Foreskin melanocyte (primary cell): ENCODE measurements at places on chromosomes 3 and 15.

- DNase-seq, result peak; percentile 35
Measured at GRCh38 chr3:77449459-77450350, 409.8 kb downstream of the ROBO2 start.

- no peak for DNase-seq
Measured at GRCh38 chr3:136632625-136633081, 119.5 kb downstream of the STAG1 start.

- DNase-seq, result no peak
Measured at GRCh38 chr3:144142151-144142840, 170.7 kb downstream of the DIPK2A start.

DNA sequence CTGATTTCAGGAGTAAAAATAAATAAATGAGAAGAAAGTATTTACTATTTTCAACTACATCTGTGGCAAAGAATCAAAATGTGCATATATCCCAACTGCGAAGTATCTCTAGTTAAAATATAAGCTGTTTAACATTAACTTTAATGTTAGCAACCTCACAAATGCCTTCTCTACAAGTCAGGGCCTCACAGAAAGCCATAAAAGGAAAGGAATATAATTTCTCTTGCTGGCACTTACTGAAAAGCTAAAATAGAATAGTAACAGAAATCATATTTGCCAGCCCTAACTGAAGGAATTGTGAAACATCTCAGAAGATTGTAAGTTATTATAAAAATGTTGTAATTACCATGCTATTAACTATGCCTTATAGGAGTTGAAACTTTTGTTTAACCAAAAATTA, 65.1 kb upstream of the MBNL1 start:
- no peak for DNase-seq

DNA sequence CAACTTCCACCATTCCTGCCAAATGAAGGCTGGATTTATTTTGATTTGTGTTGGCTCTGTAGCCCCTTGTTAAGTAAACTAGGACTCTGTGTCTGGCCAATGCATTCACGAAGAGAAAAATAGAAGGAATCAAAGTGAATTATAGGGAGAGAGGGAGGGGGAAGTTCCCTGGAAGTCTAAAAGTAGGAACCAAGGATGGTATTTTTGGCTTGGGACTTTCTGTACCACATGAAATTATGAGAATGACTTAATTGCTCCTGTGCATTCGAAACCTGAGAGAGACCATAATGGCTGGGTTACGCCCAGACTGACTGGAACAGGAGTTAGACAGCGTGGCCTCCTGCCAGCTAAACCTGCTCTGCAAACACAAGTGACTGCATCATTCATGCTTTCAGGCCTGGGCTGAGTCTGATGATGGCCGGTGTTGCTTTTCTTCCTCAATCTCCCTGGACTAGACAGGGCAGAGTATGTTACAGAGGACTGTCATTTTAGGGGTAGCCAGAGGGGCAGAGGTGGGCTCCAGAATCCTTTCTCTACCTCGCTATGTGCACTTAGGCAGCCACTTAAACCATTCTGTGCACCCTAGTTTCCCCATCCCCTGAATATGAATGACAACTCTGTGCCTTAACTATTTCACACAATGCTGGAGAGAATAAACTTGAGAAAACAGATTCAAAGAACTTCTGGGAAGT, 58.9 kb downstream of the MYO1E start:
- no peak for DNase-seq

DNA sequence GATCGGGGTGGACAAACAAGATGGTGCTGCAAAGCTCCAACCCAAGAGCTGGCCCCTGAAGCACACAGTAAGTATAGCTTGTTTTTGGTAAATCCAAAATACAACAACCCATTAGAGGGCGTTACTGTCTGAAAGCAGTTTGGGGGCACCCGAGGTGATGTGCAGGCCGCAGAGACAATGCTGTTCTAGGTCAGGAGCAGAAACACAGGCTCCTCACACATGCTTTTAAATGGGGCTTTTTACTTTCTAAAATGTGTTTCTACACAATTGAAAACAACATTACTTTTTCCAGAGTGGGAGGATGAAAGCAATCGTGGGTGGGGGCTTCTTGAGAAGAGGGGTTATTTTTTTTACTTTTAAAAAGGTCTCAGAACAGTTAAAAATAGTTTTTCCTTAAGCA, 1029.3 kb upstream of the CFAP20DC start:
- no peak for DNase-seq

DNA sequence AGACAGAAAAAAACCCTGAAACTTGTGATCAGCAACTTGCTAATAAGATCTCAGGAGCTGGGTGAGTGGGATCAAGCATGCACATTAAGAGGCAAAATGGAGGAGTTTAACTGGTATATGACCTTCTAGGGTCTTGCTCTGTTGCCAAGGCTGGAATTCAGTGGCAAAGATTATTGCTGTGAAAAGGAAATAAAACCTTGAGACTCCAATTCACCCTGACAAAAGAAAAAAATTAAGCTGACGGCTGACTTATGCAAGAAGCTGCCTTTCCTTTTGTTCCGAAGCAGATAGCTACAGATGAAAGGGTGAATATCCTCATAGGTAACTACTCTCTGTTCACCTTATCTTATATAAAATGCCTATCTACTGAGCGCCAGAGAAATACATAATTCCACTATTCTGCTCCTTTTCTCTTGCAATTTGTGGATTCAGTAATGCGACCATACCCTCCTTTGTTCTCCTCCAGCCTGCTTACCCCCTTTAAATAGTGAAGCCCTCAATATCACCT, 68.9 kb downstream of the HERC1 start:
- no peak for DNase-seq

- DNase-seq, result no peak
Measured at GRCh38 chr15:69026355-69026754, 11.9 kb downstream of the NOX5 start.

DNA sequence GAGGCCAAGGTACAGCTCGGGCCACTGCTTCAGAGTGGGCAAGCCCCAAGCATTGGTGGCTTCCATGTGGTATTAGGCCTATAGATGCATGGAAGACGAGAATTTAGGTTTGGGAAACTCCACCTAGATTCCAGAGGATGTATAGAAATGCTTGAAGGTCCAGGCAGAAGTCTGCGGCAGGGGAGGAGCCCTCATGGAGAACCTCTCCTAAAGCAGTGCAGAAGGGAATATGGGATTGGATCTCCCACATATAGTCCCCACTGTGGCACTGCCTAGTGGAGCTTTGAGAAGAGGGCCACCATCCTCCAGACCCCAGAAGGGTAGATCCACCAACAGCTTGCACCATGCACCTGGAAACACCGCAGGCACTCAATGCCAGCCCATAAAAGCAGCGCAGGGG, 48.1 kb upstream of the XXYLT1 start:
- no peak for DNase-seq

DNA sequence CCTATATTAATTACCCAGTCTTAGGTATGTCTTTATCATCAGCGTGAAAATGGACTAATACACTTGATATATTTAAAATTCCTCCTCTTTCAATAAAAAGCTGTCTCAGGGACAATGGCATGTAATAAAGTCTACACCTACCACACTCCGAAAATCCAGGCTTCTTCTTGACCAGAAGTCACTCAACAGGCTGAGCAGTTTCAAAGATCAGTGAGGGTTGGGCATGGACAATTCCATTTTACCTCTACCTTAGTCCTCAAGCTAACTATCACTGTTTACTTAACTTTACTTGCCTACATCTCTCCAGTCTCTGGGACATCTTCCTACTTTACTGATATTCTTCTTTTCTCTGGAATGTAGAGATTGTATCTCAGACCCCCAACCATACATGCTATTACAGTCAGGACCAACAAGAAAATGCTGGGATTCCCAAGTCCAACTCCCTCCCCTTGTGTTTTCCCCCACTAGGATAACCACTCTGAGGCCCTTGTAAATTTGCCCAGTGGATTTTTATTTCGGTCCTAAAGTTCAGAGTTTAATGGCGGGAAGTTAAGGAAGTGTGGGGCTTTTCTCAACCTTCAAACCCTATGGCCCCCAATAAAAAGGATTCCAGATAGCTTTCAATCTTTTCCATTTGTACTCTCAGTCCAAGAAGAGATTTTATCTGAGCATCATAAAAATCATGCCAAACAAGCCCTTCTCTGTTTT, 137.1 kb upstream of the TSC22D2 start:
- no peak for DNase-seq

DNA sequence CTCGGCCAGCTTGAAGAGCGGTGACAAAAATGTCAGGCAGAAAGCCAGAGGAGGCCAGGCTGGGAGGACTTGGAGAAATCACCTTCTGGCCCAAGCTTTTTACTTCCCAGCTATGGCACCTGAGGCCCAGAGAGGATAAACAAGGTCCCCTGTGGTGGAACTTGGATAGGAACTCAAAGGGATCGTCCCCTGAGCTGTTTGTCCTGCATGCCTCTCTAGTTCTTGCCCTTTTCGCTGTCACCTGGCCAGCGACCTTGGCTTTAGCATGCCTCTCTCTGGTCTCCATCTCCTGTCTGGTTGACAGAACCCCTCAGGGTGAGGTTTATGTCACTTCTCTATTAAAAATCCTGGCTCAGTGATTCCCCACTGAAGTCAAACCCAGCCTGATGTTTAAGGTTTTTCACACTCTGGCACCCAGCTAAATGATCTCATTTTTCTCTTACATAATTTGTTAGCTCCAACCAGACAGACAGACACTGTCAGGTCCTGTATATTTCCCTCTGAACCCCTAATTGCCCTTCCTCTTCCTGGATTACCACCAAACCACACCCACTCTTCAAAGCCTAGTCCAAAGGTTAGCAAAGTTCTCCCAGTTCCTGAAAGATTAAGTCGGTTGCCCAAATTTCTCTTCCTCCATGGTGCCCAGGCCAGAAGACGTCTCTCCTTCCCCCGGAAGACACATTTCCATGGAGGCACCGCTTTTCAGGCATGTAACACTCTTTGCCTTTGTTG, 169.1 kb downstream of the FAM43A start:
- DNase-seq, result no peak

DNA sequence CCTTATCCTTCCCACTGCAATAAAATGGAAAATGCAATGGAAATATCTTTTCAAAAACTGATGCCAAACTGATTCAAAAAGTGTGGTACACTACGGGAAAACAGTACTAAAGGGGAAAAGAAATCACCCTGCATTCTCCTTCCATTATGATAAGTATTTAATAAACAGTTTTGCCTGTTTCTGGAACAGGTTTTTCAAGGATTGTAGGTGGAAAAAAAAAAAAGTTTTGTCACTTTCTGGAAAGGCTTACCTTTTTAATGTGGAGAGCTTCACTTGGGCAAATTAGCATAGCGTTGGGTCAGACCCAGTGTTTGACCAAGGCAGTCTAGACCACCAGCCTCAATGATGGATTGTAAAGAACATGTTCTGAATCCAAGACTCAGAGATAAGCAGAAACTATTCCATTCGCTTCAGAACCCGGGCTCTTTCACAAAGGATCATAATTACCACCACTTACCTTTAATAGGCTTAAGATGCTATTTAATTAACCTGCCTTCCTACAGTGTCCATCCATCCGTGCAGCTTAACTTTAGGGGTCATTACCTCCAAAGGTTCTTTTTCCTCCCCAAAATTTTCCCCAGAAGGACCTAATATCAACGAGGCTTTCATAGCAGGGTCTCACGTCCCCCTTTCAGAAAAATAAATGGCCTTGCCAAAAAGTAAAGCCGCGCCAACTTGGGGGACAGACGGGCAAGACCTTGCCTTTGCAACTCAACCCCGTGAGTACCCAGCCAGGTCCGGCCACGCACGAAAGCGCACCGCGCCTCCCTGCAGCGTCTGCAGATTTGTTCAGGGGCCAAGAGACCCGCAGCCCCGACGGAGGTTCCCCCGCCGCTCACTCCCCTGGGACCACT, 1.0 kb downstream of the DCBLD2 start:
- no peak for DNase-seq

GRCh38 chr3:172182797-172183196, 143.4 kb downstream of the FNDC3B start:
- no peak for DNase-seq

DNA sequence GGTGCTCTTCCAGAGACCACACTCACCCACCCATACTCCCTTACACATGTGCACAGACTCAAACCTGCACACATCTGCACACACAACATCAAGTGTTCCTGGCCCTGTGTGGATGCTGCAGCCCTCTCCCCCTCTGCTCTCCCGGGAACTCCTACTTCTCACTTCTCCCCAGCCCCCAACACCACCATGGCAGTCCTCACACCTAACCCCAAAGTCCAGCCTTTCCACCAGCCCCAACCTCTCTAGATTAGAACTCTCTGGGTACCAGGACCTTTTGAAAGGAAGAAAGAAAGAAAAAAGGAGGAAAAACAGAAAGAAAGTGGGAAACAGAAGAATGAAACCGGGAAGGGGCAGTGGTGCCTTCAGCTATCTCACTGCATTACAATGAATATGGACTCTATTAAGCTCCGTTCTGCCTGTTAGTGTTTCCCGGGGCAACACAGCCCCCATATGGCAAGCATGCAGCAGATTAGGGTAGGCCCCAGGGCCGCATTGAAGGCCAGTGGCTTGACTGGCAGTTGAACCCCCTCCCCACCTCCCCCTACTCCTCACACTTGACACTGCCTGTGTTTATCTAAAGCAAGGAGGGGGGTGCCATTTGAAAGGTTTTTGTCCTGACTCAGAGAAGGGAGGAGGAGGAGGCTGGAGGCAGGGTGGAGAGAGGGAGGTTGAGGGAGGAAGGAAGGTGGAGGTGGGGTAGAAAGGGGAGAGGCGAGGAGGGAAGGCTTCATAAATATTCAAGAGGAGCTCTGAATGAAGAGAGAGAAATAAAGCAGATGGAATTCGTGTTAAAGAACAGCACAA, 30.1 kb downstream of the BOC start:
- no peak for DNase-seq

DNA sequence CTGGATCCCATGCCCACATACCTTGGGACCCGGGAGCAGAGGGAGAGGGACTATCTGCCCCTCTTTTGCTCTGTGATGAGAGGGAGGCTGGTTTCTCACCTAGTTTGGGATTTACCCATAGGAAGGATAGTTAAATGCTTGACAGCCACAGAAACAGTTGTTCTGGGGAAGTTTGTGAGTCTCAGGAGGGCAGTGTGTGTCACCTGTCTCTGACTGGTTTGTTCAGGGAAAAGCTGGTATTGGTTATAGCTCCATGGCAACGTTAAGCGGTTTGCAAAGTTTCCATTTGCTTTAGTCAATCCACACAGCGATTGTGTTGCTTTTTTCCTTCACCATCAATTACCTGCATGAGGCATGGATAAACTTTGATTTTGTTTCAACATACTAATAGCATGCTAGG, 3.7 kb upstream of the TMED3 start:
- DNase-seq, result no peak

DNA sequence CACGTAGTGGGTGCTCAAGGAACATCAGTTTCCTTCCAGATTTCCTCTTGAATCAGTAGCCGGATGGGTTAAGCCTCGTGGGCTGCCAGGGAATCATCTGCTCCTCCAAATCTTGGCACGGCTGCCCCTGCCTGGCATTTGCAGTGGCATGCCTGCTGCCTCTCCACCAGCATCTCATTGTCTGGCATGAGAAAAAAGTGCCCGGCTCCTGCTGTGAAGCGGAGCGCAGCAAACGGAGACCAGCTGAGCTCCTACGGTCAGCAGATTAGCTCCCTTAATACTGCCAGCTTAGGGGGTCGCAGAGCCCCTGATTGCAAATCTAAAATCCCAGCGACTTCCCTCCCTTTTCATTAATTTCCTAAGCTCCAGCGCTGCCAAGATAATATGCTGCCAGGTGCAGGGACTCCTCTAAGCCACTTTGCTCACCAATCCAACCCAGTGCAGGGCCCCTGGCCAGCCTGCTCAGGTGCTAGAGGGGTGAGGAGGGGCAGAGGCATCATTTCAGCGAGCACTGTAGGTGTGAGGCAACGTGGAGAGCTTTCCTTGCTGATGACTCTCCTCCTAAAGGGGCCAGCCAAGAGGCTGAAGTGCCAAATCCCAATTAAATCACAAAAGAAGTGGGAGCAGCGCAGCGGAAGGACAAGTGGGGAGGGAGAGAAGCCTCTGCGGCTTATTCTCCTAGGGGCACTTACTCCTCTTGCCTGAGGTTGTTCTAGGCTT, 49.6 kb upstream of the ST8SIA2 start:
- no peak for DNase-seq
